T-cell (primary cell): ENCODE measurements at places on chromosomes 16 and 17. TPM values are rescaled to one million over a fixed set of nuclear protein-coding genes. Genes with fewer than 3 reads are reported as not detected.

- H3K27me3 ChIP-seq: no peaks in the 10 kb centered on the region
- H3K27ac ChIP-seq: no peak overlapping the region
- H3K36me3 ChIP-seq: no peaks in the 10 kb centered on the region
- DNase-seq: no peak
- no peak overlapping the region for H3K4me3 ChIP-seq
- H3K4me1 ChIP-seq: peaks cover 4% of the 10 kb centered on the region
Measured at GRCh38 chr17:30091121-30091670, 25.4 kb upstream of the NSRP1 start.

OTOA gene
- total RNA-seq: 0.20 TPM

GRCh38 chr16:66422366-66422765 lies 4.7 kb upstream of the BEAN1 start:
- no peaks in the 10 kb centered on the region for H3K36me3 ChIP-seq
- no peak overlapping the region for H3K27ac ChIP-seq
- no peak overlapping the region for H3K4me3 ChIP-seq
- no peak for DNase-seq

MYH10 gene
- 2.1 TPM for total RNA-seq

DNA sequence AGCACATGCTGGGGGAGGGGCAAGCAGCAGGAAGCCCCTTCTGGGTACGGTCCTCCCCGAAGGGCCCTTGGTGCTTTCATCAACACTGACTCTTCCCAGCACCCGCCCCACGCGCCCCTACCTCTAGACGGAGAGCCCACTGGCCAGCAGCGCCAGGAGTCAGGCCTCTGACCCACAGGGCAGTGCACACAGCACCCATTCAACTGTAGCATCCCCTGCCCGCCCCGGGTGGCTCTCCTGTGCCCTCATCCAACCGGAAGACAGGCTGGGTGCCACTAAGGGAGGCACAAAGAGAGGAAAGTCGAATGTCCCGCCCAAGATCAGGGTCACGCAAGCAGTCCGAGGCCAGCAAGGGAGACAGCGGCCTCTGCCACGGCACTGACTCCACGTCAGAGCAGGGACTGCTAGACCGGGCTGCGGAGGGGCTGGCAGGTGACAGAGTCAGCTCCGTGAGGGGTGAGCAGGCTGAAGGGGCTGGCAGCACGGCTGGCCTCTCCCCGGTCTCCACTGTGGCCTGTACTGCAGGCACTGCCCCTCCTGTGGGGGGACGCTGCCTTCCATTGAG lies 9.8 kb downstream of the MSRB1 start:
- no peak overlapping the region for H3K27ac ChIP-seq
- no peak for DNase-seq
- no peak overlapping the region for H3K4me3 ChIP-seq
- H3K36me3 ChIP-seq: peaks cover 4% of the 10 kb centered on the region

DNA sequence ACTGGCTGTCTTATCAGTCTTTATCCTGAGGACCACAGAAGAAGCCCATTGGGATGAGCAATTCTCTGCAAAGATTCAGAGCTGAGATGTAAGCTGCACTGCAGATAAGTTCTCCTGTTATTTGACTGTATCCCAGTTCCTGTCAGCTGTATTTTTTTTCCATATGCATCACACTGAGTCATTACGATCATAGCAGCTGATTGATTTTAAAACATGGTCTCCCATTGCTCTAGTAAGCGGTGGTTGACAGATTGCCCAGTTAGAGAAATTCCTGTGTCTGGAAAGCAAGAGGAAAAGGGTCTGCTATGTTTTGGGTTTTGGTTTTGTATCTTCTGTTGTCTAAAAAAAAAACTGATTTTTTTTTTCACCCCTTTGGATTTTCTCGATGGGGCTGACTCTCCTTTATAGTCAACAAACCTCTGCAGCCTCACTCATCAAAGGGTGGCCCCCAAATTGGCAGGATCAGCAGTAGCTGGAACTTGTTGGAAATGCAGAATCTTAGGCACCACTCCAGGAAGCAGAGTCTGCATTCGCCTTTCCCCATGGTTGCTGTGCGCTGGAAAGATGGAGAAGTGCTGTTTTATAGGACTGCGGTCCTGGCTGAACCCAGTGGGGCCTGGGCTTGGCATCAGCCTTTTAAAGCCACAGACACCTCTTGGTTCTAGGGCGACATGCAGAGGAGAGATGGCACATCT lies 220.1 kb upstream of the MPHOSPH6 start:
- no peak overlapping the region for H3K4me3 ChIP-seq
- H3K27ac ChIP-seq: no peak overlapping the region
- no peak for DNase-seq
- no peaks in the 10 kb centered on the region for H3K36me3 ChIP-seq

- DNase-seq: no peak
- no peak overlapping the region for H3K27ac ChIP-seq
- H3K36me3 ChIP-seq: no peaks in the 10 kb centered on the region
- no peak overlapping the region for H3K4me3 ChIP-seq
- H3K4me1 ChIP-seq: no peaks in the 10 kb centered on the region
Measured at GRCh38 chr17:55433629-55434422, 12.2 kb upstream of the MMD start.

CSH2 gene
- not detected for total RNA-seq

DNA sequence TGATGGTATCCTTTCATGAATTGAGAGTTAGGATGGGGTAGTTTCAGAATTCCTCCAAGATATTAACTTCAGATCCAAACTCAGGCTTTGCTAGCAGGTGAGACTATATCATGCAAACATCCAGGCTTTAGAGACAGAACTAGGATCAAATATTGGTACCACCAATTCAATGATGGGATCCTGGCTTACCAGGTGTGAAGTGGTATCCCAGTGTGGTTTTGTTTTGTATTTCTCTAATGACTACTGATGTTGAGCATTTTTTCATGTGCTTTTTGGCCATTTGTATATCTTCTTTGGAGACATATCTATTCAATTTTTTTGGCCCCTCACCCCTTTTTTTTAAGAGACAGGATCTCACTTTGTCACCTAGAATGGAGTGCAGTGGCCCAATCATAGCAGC lies 57.0 kb downstream of the TOM1L2 start:
- H3K27me3 ChIP-seq: no peaks in the 10 kb centered on the region
- H3K4me1 ChIP-seq: no peaks in the 10 kb centered on the region
- H3K4me3 ChIP-seq: no peak overlapping the region
- H3K27ac ChIP-seq: no peak overlapping the region

GRCh38 chr16:81170824-81171223 lies 67.7 kb upstream of the BCO1 start:
- no peak overlapping the region for H3K27ac ChIP-seq
- no peak overlapping the region for H3K4me3 ChIP-seq
- H3K4me1 ChIP-seq: no peaks in the 10 kb centered on the region
- no peaks in the 10 kb centered on the region for H3K36me3 ChIP-seq
- peaks cover 28% of the 10 kb centered on the region for H3K27me3 ChIP-seq

GRCh38 chr16:4117250-4117578 lies 972 bp upstream of the ADCY9 start:
- no peak overlapping the region for H3K27ac ChIP-seq
- H3K36me3 ChIP-seq: no peaks in the 10 kb centered on the region
- H3K4me3 ChIP-seq: no peak overlapping the region
- peaks cover 2% of the 10 kb centered on the region for H3K27me3 ChIP-seq
- no peak for DNase-seq

GRCh38 chr16:52920331-52920730 lies 132.4 kb downstream of the CHD9NB start:
- no peak for DNase-seq
- H3K27me3 ChIP-seq: no peaks in the 10 kb centered on the region
- H3K27ac ChIP-seq: no peak overlapping the region
- no peak overlapping the region for H3K4me3 ChIP-seq
- no peaks in the 10 kb centered on the region for H3K36me3 ChIP-seq

DNA sequence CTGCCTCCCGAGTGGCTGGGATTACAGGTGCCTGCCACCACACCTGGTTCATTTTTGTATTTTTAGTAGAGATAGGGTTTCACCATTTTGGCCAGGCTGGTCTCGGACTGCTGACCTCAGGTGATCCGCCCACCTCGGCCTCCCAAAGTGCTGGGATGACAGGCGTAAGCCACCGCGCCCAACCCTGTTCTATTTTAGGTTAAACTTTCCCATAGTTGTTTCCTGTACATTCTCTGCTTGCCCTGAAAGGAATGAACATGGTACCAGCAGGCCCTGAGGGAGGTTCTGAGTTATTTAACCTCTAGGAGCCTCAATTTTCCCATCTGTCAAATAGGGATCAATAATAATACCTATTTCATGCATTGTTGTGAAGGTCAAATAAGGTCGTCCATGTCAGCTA lies 11.0 kb upstream of the CDH5 start:
- H3K4me1 ChIP-seq: no peaks in the 10 kb centered on the region
- H3K27me3 ChIP-seq: peaks cover 57% of the 10 kb centered on the region
- H3K4me3 ChIP-seq: no peak overlapping the region
- no peaks in the 10 kb centered on the region for H3K36me3 ChIP-seq
